ENCODE measurements at places on chromosomes 5 and 9.

GRCh38 chr5:139877129-139877597 lies 81.6 kb downstream of the PSD2 start:
- DNase-seq, result no peak

DNA sequence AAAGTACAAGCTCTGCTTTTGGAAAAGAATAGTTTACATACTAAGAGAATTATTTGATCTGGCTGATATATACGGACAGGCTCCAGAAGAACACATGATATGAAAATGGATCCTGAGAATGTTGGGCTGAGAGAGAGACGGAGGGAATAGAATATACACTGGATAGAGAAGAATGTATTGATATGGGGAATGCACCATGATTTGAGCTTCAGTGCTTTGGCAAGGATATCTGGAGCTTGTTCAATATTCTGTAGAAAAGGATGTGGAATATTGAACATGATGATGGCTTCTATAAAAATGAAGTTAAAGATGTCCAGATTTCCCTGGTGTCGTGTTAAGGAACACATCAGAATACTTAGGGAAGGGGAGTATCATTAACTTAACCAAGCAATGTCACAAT lies 280.5 kb upstream of the VLDLR start:
- no peak for DNase-seq

GRCh38 chr5:465591-466403 lies 22.8 kb downstream of the EXOC3 start:
- DNase-seq, result no peak

- no peak for DNase-seq
These were observed 88.6 kb upstream of the RASGRF2 start for GRCh38 chr5:80871541-80871961.

- peak; percentile 21 for DNase-seq
These were observed 639 bp downstream of the INVS start for GRCh38 chr9:100099722-100100042.

- DNase-seq, result no peak
These were observed 12.6 kb downstream of the OR13C5 start for GRCh38 chr9:104586496-104587180.

- no peak for DNase-seq
These were observed 18.7 kb upstream of the RHOBTB3 start for GRCh38 chr5:95712347-95712958.

DNA sequence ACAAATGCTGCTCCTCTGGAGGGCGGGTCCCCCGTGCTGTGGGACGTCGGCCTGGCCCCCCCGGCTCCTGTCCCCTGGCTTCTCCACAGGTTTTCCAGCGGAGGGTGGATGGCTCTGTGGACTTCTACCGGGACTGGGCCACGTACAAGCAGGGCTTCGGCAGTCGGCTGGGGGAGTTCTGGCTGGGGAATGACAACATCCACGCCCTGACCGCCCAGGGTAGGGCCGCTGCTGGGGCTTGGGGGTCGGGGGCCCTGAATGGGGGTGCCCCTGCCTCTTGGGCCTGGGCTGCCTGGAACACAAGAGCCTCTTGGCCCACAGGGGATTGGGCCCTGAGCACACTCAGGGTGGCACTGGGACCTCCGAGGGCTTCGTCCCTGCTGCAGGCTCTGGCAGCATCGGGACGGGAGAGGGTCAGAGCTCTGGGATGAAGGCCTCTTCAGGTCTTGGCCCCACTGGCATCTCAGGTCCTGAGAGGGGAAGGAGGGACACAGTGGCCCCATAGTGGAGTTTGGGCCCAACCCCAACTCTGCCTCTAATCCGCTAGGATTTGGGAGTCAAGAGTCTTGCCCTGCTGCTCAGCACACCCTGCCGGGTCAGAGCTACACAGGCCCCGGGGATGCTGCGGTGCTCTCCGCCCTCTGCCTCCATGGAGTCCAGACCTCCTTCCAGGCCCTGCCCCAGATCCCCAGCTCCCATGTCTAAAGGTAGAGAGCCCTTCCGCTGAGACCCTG lies 5.2 kb downstream of the FCN2 start:
- no peak for DNase-seq

- no peak for DNase-seq
These were observed 155.8 kb downstream of the MYO10 start for GRCh38 chr5:16780325-16780724.

GRCh38 chr9:15104826-15105420 lies 194.7 kb upstream of the FREM1 start:
- peak; percentile 10 for DNase-seq

DNA sequence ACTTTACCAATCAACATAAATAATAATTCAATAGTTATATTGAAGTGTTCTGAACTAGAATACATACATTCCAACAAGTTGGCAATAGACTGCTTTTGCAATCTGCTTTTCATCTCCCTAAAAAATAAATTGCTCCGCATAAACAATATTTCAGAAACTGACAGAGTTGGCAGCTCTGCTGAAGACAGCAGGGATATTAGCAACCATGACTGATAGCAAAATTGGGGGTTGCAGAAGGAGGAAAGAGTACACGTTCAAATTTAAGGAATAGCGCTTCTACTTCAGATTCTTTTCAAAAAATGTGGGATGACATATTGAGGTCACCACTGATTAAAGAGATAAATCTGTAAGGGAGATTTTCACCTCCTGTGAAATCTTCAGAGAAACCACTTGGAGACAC lies 521.2 kb downstream of the DTWD2 start:
- no peak for DNase-seq

DNA sequence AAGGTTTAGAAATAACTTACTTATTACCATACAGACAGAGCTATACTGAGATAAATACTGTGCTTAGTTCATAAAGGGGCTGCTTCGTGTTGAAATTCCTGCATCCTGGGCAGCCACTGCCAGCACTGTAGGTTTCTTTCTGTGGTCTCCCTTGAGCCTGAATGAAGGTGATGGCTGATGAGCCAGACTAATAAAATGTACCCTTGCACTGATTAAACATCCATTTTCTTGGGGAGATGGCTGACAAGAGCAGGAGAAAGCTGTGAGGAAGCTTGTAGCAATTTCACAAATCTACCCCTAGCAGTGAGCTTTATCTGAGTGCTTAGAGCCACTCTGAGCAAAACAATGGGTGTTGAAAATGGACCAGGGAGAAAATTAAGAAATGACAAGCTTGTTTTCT lies 23.3 kb upstream of the ZSWIM6 start:
- no peak for DNase-seq

- DNase-seq, result peak; percentile 27
These were observed 4.4 kb upstream of the CEP72 start for GRCh38 chr5:607541-608428.
